ENCODE measurements at places on chromosomes 13 and 19.

GRCh38 chr19:19324059-19324770 lies 3.6 kb downstream of the MAU2 start:
- ATAC-seq: no peak

DNA sequence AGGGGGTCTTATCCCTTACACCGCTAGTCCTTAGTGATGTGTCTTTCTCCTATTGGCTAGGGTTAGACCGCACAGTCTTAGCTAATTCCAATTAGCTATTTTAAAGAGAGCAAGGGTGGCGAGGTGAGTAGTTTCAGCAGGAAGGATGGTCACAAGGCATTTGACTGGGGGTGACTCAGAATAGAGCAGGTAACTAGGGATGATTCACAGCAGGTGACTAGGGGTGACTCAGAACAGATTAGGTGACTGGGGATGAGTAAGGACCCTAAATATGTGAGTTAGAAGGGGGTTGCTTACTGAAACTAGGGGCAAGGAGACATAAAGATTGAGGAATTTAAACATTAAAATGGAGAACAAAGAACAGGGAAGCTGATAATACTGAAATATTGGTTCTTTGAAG lies 64.3 kb downstream of the ZNF66 start:
- ATAC-seq: no peak

- ATAC-seq: no peak
Measured at GRCh38 chr19:41623360-41623759, 3.5 kb downstream of the CEACAM4 start.

DNA sequence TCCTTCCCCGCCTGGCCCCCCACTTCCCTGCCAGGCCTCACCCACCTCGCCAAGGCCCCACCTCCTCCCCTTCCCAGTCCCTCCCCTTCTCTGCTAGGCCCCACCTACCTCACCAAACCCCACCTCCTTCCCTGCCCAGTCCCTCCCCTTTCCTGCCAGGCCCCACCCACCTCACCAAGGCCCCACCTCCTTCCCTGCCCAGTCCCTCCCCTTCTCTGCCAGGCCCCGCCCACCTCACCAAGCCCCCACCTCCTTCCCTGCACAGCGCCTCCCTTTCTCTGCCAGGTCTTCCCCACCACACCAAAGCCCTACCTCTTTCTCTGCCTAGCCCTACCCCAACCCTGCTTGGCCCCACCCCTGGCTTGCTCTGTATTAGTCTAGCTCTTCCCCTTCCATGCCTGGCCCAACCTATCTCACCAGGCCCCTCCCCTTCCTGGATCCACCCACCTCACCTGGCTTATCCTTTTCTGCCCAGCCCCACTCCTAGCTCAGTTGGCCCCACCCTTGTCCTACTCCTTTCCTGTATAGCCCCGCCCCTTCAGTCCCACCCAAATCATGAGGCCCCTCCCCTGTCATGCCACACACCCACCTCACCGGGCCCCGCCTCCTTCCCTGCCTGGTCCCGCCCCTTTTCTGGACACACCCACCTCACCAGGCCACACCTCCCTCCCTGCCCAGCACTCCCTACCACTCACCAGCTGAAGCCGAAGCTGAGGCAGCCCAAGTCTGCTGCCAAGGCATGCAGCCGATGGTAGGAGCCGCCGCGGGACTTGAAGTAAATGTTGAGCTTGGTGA lies 16.2 kb downstream of the CERS1 start:
- ATAC-seq: peak; percentile 65
